Stimulated activated CD4-positive, alpha-beta T cell treated with anti-CD3 and anti-CD28 coated beads, Interleukin-2, amount 100 ng/mL, for 24 hours (primary cell): ENCODE measurements at places on chromosomes 6 and 20.

DNA sequence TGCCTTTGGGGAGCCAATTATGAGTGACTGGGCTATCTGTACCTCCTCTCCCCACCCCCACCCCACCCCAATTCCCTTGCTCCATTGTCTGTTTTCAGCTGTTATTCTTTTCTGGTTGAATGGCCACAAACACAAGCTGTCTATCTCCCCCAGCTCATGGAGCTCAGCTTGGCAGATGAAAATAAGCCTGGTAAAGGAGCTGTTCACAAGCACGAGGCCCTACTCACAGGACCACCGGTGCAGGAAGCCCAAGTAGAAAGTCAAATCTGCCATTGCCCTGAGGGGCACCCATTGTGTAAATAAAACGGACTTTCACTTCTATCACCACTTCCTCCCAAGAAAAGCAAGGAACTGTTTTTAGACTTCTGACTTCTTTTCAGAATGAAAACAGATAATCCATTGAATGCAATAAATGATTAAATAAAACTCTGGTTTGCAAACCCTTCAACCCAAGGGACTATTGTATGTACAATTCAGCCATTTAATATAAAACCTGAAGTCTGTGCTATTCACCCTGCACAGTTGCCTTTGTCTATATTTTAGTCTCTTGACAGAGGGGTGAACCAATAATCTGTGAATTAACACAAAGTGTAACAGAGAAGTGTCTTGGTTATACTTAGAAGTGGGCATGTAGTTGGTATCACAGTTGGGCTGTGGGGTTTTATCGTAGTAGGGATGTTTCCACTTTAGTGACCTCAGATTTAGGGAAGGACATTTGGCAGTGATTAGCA lies 27.7 kb downstream of the RIPOR2 start:
- DNase-seq, result no peak

DNA sequence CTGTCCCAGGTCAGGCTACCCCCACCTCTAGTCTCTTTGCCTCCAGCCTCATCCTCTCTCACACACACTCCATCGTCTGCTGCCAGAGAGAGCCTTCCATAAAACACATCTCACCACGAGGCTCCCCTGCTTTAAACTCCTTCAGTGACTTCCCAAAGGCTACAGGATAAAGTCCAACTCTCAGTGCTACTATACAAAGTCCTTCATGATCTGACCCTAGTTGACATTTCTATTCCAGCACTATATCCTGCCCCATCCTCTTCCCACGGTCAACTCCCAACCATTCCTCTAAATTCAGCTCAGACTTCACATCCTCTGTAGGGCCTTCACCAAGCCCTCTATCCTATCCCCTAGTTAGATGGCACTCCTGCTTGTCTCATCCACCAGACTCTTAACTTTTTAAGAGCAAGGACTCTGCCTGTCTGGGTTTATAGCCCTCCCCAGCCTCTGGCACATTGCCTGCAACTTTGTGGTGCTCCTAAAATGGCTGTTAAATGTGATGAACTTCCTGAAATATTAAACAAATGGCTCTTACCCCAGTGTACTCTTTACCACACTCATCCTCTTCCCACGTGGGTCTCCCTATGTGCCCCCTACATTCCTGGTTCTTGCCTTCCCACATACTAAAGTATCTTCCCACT lies 36.1 kb downstream of the KIF16B start:
- DNase-seq, result no peak

DNA sequence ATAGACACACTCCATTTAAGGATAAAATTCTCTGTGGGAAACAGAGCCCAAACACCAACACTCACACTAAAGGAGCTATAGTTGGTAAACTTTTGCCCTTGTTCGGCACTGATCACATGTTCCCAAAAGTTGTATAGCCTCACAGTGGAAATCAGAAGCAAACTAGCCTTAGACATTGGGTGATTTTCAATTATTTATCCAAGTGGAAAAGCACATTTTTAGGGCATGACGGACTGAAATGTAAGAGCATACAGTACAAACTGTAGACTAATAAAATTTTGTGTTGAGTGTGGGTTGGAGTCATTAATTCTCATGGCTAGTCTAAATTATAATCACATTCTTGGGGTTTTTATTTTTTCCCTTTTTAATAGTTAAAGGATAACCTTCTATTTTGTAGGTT lies 202.4 kb downstream of the MOXD1 start:
- no peak for DNase-seq

GRCh38 chr20:49579874-49580812 lies 12.2 kb upstream of the PTGIS start:
- no peak for DNase-seq

GRCh38 chr20:328027-328974 lies 2.9 kb downstream of the SOX12 start:
- no peak for DNase-seq

GRCh38 chr6:15207923-15208322 lies 37.9 kb upstream of the JARID2 start:
- no peak for DNase-seq

- no peak for DNase-seq
Measured at GRCh38 chr6:118524686-118525085, 23.4 kb upstream of the PLN start.

- no peak for DNase-seq
Measured at GRCh38 chr20:61458146-61458746, 206.2 kb downstream of the CDH4 start.

DNA sequence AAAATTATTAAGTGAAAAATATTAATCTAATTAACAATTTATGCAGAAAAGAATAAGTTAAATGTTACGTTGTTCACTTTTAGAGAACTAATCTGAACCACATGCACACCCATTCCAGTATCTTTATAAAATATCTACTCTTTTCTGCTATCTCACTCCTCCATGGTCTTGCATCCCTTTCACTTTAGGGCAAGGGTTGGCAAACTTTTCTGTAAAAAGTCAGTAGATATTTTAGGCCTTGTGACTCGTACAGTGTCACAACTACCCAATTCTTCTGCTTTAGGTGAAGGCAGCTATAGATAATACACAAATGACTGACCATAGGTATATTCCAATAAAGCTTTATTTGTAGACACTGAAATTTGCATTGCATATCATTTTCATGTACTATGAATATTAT lies 39.7 kb upstream of the SUPT3H start:
- DNase-seq, result no peak

DNA sequence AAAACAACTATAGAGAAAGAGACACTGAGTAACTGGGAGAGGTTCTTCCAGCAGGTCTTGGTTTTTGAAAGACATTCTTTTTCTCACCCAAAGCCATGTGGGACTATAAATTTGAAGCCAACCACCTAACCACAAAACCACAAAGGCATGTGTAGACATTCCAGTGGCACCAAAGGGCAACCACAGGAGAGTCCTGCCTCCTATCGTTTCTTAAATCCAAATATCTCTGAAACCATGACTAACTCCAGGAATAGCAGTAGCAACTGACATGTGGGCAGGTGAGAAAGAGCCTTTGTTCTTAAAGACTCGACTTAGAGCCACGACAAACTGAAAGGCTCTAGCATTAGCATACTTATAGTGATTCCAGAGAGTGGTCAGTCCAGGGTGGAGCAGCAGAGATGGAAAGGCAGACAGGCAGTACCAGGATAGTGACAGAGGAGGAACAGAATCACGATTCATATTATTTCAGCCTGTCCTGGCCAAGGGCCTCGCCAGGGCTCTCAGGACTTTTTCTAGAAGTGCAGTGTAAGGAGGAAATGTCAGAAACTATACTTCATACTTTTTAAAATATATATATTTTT lies 9.4 kb upstream of the COL9A1 start:
- DNase-seq, result no peak

GRCh38 chr6:36844232-36845170 lies 5.3 kb upstream of the CPNE5 start:
- DNase-seq, result no peak

DNA sequence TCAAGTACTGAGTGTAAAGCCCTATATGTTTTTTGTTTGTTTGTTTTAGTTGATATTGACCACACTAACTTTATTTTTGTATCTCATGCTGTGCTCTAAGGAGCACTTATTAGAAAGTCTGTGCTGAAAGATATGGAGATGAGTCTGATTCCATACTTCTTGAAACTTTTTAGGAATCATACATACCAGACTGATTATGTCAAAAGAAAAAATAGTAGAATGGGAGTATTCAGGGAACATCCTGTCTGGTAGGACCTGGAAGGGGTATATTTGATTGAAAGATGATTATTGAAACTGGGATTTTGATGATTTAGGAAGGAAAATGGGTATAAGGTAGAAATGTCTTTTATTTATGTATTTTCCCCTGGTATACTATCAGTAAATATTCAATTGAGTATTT lies 111.4 kb downstream of the QKI start:
- DNase-seq, result no peak

GRCh38 chr20:13995841-13996240 lies 525 bp downstream of the MACROD2 start:
- DNase-seq, result peak; percentile 0

DNA sequence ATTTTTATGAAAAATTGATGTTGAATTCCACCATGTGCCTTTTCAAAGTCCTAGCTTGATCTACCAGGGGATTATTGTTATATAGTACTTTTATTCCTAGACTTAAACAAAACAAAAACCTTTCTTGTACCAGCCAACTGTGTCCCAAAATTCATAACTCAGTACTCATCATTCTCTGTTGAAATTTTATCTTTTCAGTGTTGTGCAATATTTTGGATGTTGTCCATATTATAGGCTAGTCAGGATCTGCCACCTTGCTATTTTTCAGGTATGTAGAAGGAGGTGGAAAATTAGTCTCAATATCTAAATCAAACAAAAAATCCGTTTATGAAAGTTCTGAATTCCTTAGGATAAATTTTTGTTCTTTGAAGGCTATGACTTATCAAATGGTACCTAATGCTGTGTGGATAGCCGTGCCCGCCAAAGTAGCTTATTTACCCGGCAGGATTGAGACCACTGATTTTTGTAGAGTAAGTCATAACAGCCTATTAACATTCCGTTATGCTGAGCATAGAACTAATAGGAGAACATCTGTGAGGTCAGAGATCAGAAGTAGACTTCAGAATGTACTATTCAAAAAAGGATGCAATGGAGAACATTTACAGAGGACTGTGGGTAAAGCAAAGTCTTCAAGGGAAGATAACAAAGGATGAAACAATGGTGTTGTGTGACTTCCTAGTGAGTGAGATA lies 304.7 kb downstream of the SOX4 start:
- DNase-seq, result no peak

DNA sequence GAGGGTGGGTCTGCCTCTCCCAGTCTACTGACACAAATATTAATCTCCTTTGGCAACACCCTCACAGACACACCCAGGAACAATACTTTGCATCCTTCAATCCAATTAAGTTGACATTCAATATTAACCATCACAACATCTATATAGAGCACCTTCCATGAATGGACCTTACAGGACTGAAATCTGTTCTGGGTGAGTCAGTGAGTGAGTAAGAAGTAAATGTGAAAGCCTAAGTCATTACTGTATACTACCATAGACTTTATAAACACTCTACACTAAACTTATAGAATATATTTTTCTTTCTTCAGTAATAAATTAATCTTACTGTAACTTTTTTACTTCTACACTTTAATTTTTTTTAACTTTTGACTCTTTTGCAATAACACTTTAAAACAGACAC lies 993.8 kb upstream of the MAP3K7 start:
- DNase-seq, result no peak

DNA sequence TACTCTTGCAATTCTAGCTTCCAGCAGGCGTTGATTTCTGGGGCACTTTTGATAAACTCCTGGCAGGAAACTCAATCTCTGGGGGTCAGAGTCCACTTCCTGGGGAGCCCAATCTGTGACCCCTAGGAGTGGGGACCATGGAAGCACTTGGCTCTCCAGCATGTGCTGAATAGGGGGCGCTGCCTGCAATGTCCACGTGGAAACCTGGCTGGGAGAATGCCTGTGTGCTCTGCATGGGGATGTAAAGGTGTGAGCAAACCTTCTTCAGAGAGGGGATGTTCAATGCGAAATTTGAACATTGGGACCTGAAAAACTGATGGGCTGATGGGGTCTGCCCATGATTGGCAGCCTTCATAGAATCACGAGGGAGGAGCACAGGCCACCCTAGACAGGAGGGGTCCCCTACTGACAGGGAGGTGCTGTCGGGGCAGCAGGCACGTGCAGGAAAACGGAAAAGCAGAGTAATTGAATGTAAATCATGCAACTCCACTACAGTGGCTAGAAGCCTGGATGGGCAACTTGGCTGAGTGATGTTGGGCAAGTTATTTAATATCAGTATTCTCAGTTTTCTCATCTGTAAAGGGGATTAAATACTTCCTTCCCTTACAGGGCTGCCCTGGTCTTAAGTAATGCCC lies 47.8 kb downstream of the CEP43 start:
- no peak for DNase-seq

GRCh38 chr20:3786126-3786484 lies 435 bp downstream of the CENPB start:
- DNase-seq, result peak; percentile 54

DNA sequence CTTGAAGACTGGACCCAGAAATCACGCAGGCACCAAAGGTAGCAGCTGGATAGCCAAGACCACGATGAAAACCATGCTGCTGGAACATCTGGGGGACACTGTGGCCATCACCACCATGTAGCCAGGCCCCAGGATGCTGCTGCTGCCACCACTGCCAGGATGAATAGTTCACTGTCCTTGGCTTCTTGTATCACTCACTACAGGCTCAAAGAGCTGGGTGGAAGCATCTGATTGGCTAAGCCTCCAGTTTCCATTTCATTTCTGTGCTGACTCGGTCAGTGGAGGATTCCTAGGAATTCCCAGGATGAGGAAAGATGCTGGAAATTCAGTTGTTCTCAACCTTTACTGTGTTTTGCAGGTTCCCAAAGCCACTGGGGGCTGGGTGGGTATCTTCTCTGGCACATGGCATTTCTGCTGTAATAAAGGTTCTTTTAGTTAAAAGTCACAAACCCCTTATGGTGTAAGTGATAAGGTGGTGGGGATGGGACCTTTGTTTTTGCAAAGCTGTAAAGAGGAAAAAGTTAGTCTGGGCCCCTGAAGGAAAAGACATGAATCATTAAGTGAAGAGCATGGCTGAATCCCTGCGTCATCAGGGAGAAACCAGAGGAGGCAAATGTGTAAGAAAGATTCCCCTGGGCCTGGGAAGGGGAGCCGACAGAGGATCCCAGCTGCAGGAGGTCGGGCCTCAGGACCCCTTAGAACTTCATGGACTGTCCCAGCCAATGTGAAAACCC lies 75.6 kb upstream of the RNF24 start:
- DNase-seq, result no peak

- DNase-seq, result no peak
Measured at GRCh38 chr6:9398767-9399373, 963.5 kb upstream of the SLC35B3 start.
